ENCODE measurements at places on chromosomes 2 and 18.

DNA sequence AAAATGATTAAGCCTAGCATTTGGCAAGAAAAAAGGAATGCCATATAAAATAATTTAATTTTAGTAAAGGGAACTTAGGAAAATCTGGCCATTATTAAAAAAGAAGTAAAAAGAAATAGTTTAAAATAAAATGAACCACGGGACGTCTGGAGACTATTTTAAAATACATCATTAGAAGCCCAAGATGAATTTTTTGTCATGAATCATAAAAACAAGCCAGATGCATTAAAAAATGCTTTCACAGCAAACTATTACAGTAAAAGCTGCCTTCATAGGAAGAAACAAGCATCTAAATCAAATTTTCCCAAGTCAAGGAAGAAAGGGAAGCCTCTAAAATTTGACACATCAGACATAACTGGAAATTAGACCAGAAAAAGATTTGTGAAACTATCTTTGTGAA is 33.0 kb downstream of the COL5A2 start:
- DNase-seq = no peak

- DNase-seq = no peak
Observed at GRCh38 chr2:127145280-127145895, 38.4 kb upstream of the BIN1 start.

GRCh38 chr2:202689459-202689858 is 54.7 kb downstream of the FAM117B start:
- no peak for DNase-seq

DNA sequence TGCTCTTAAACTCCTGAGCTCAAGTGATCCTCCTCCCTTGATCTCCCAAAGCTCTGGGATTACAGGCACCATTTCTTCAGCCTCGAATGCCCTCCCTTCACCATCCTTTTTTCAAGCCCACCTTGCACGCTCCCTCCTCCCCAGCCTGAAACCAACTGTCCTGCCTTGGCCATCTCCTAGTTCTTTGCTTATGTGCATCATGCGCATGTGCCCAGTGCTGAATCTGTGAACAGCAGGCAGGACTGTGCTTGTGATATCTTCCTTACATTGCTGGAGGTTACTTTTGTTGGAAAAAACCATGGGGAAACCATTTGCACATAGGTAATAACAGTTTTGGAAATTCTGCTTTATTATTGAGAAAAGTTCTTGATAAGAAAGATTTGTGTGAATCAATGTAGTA is 30.2 kb upstream of the CETN1 start:
- no peak for DNase-seq

DNA sequence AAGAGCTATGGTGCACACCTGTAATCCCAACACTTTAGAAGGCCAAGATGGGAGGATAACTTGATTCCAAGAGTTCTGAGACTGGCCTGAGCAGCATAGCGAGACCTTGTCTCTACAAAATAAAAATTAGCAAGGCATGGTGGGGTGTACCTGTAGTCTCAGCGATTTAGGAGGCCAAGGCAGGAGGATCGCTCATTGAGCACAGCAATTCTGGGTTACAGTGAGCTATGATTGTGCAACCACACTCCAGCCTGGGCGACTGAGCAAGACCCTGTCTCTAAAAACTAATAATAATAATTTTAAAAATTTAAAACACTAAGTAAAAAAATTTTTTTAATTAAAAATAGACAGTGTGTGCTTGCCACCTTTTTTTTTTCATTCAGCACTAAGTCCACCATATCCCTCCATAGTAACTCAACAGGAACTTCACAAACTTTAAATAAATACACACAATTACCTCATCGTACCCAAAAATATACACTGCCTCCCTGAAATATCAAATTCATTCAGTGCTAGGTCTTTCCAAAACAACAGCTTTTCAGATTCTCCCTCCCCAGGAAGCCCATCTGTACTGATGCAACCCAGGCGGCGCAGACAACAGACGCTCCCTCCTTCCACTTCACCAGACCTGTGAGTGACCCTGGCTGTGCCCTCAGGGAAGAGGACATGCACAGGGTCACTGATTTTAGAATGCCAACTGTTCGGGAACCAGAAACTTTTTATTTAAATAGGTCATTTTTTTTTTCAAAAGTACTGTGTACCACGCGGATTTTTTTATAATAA is 29.6 kb downstream of the FAM168B start:
- no peak for DNase-seq

- DNase-seq = no peak
Observed at GRCh38 chr2:63484481-63484880, 103.8 kb downstream of the WDPCP start.

- no peak for DNase-seq
Observed at GRCh38 chr2:219041252-219041651, at the start of gene CFAP65. CFAP65 (minus strand) TSS chr2:219041516; CDS start chr2:219039048, 2,468 bp downstream.

DNA sequence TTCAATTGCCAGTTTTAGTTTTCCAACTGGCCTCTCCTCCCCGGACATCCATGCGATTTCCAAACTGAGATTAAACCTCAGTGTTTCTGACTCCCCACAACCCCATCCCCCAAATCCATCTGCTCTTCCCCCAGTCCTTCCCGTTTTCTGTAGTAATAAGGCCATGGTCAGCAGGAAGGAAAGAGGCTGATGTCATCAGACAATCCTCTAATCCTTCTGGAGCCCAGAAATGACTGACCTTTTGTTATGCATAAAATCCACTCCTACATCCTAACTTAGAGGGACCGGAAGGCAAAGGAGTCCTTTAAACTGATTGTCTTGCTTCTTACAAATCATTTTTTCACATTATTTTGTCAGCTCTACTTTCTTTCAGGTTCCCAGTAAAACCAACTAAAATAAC is 155.8 kb downstream of the INO80D start:
- DNase-seq = no peak

DNA sequence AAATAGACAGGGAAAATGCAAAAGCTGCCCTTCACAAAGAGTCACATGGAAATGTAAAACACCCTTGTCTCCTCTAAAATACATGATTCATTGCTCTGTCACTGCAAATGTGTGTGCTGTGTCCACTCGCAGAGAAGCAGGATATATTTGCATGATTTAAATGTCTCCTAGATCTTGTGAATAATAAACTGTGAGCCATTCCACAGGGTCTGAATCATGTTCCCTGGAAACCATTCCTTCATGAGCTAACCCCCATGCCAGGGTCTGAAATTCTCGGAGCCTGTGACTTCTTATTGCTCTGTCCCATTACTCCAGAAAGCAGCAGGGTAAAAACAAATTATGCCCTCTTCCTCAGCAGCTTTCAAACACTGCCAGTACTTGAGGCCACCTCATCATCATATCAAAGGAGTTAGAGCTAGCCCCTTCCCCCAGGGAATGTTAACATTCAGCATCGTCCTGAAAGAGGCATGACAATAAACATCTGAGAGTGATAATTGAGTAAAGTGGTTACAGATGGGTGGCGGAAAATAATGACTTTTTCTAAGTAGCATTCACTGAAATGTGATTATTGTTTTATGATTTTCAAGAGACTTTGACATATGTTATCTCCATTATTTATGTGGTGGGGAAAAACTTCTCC is 11.7 kb upstream of the CNGA3 start:
- DNase-seq = no peak

DNA sequence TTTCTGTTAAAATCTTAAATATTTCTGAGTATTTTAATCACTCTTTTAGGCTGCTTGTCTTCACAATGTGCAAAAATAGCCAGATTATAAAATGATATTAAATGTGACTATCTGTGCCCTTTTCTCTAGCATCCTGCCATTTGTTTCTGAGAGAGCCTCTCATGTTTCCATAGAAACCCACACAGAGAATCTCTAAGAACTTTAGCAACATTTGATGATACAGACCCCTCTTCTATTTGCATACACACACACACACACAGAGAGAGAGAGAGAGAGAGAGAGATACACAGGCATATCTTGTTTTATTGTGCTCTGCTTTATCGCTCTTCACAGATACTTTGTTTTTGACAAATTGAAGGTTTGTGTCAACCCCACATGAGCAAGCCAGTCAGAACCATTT is 134.5 kb upstream of the DDX18 start:
- no peak for DNase-seq

GRCh38 chr2:60553495-60554073 is at the start of gene BCL11A:
BCL11A (minus strand) TSS chr2:60553654; CDS start chr2:60553270, 384 bp downstream.
- no peak for DNase-seq

DNA sequence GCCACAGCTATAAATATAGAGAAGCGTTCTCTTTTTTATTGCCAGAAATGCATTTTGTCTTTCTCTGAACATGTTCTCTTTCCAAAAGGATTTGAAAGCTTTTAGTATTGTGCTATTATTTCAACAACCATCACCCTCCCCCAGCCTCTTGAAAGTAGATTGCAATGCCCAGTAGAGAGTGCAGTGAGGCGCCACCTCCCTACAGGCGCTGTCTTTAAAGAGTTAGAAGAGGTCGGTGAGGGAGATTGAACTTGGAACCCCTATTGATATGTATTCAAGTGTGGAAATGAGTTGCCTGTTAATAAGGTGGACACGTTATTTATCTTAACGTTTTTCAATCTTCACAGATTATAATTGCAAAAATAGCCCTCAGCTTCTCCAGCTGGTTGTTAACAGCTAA is 360.3 kb downstream of the LRP1B start:
- no peak for DNase-seq

- no peak for DNase-seq
Observed at GRCh38 chr18:30487962-30488361, 554.6 kb downstream of the DSC3 start.

DNA sequence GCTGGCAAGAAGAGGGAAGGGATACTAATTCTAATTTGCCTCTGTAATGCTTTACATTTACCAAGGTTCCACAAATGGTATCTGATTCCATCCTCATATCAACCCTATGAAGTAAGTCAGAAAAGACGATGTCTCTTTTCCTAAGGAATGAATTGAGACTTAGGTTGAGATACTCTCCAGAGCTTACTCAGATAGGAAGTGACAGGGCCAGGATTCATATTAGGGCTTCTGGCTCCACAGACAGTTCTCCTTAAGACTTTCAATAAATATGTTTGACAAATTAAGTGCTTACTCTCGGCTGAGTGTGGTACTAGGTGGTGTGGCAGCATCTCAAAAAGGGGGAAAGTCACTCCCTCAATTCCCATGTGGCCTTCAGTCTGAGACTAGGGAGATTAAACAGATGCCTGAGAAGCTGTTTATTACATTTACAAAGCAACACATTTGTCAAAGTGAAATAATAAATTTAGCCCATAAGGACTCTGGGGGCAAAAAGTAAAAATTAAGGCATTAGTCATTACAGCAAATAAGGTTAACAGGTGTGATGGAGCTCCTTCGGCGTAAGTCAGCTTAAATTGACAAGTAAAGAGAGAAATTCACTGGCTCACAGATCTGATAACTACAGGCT is 14.2 kb downstream of the CDK15 start:
- DNase-seq = no peak

- no peak for DNase-seq
Observed at GRCh38 chr18:39770399-39770798, 2184.6 kb upstream of the PIK3C3 start.

GRCh38 chr18:24725644-24726415 is 265.4 kb downstream of the HRH4 start:
- no peak for DNase-seq

- DNase-seq = no peak
Observed at GRCh38 chr18:55420665-55421307, 167.2 kb downstream of the TCF4 start.

DNA sequence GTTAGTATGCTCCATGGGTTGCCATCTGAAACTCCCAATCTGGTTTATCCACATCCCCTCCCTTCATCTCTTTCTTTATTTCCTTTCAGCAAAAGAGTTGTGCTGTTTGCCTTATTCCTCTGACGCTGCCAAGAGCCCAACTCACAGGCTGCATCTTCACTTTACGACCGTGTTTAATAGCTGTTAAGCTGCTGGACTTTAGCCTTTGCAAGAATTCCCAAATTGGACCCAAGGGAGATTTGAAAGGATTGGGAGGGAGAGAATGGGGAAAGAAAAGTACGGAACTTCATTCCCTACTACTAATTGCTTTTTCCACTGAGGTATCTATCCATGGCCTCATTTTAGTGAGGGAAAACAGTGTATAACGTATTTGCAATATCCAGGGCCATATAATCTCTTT is 263.4 kb upstream of the MEIS1 start:
- no peak for DNase-seq

DNA sequence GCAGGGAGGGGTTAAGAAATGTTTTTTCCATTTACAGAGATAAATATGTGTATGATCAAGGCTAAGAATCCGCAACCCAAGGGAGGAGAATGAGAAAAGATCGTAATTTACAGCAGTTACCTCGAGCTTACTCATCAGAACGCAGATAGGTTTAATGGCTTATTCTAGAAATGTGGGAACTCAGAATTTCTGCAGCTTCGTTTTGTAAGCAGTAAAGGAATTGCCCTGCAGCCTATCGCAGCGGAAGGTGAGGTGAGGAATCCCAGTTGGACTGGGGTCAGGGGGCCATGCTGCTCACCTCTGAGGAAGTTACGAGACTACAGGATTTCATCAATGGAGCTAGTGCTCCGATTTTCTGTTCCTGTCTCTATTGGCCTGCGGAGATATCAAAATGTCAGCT is 8.1 kb upstream of the TMEM200C start:
- no peak for DNase-seq

GRCh38 chr18:8706791-8707555 is 1.6 kb downstream of the MTCL1 start:
- DNase-seq = peak; percentile 39

DNA sequence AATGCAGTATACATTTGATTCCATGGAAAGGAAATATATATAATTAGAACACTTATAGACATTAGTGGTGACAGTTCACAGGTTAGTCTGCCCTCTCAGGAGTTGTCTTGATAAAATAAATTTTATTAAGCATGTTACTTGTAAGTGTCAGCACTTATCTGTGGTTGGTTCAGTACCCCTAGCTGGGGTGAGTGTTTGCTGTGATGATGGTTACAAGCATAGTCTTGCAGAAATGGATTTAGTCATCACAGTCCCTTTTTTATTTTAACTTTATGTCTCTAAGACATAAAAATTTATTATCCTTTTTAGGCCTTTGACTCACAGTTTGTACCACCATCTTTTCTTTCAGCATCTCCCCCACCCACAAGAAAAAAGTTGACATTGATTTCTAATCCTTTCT is 52.1 kb downstream of the NCK2 start:
- no peak for DNase-seq

GRCh38 chr18:6257950-6258349 is 156.8 kb downstream of the L3MBTL4 start:
- no peak for DNase-seq

- no peak for DNase-seq
Observed at GRCh38 chr2:221442128-221442527, 130.0 kb downstream of the EPHA4 start.

DNA sequence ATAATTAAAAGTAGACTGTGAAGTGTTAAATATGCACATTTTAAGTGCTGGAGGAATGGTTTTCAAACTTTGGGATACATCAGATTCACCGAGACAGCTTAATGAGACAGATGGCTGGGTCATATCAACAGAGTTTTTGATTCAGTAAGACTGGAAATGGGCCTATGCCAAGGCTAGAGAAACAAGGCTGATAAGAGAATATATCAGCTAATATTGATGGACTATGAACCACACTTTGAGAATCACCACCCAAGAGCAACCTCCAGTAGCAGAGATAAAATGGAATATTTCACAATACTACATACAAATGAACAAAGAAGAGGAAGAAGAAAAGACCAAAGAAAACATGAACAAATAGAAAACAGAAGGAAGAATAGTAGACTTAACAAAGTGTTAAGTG is 450.2 kb upstream of the KLHL29 start:
- no peak for DNase-seq
